Gastrocnemius medialis (tissue), 4 donors: ENCODE measurements at places on chromosomes 3 and 15. TPM values are rescaled to one million over a fixed set of nuclear protein-coding genes. Genes with fewer than 3 reads are reported as not detected.

DNA sequence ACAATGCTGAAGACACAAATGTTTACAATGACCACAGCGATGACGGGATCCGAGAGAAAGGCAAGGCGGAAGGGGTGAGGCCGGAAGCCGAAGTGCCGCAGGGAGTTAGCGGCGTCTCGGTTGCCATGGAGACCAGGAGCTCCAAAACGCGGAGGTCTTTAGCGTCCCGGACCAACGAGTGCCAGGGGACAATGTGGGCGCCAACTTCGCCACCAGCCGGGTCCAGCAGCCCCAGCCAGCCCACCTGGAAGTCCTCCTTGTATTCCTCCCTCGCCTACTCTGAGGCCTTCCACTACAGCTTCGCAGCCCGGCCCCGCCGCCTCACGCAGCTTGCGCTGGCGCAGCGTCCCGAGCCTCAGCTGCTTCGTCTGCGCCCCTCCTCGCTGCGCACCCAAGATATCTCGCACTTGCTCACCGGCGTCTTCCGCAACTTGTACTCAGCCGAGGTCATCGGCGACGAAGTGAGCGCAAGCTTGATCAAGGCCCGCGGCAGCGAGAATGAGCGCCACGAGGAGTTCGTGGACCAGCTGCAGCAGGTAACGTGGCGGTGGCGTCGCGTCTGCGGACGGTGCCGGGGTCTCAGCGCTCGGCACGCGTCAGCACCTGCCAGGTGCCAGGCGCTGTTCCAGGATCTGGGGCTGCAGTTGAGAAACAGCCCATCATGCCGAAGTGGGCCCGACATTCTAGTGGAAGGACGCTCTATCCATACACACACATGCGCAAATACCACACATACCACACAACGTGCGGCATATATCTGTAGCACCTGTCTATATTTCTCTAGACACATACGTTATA, at the start of gene DLEC1:
TSS of gene DLEC1 (plus strand) at position 108 of the 798 bp plus-strand sequence. CDS start at position 126, 18 bp downstream.
- peak; percentile 42 for DNase-seq
- H3K4me3 ChIP-seq = peak within 1 kb of the TSS; percentile 55
- peaks cover 12% of the 10 kb centered on the region for H3K4me1 ChIP-seq

Gene LRRC15
- total RNA-seq = not detected

Gene NEK10
- 12.8 TPM for total RNA-seq

GRCh38 chr3:176247191-176247590, 950.1 kb downstream of the TBL1XR1 start:
- H3K4me1 ChIP-seq = no peaks in the 10 kb centered on the region
- H3K27ac ChIP-seq = no peak overlapping the region
- DNase-seq = no peak

Gene SCAMP5
- total RNA-seq = not detected

DNA sequence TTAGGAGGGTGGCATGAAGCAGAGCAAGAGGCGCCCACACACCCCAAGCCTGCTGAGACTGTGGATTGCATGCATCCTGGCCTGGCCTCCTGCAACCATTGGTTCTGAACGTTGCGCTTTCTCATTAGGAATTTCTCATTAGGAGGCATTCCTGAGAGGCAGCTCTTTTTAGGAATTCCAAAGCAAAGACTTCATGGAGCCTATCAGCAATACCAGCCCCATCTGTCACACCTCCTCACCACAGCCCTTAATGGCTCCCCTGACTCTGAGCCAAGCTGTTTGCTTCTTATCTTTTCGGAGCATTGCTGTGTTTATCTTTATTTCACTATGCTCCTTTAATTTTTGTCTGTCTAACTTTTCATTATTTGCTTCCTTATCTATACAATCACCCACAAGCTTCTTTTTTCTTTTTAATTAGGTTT, 226.9 kb downstream of the CACNA2D3 start:
- no peak overlapping the region for H3K4me3 ChIP-seq
- DNase-seq = no peak
- no peaks in the 10 kb centered on the region for H3K36me3 ChIP-seq
- H3K27me3 ChIP-seq = no peaks in the 10 kb centered on the region

- H3K4me3 ChIP-seq = peak within 1 kb of the TSS; percentile 27
- no peak for DNase-seq
- H3K4me1 ChIP-seq = peaks cover 9% of the 10 kb centered on the region
Observed at GRCh38 chr3:52444860-52445793, at the start of gene SEMA3G. SEMA3G (minus strand) TSS chr3:52445103; CDS start chr3:52445027, 76 bp downstream.

- no peaks in the 10 kb centered on the region for H3K36me3 ChIP-seq
- no peaks in the 10 kb centered on the region for H3K27me3 ChIP-seq
Observed at GRCh38 chr3:83843716-83844115, 1115.1 kb upstream of the CADM2 start.

DNA sequence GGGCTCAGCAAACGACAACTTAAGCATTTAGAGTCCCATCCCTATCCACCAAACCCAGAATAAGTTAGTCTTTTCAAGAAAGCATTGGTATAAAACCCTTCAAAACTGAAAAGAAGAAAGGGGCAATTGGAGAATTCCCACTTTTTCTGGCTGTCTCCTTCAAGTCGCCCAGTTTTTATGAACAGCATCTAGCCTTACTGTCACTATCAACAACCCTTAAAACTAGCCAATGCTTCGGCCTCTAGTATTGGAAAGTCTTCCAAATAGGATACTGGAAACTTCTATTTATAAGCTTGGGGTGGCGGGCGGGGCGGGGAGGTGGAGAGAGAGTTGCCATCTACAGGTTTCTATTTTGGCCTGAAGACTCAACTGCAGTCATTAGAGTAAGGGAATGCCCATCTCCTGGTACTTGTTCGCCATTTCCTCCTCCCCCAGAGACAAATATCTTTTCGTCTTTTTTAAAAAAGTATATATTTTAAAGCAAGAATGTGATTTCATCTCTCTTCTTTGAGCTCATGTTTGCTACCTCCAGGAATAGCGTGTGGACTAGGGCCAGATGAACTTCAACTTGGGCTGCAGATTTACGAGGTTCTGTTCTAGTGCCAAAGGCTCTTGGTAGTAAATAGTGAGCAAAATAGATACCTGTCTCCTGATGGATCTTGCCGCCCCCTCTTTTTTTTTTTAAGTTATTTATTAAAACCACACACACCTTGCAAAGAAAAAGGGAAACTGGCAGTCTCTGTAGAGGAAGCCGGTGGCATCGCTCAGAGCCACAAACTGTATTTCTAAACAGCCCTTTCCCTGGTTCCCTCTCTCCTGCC, 2.7 kb downstream of the BCL6 start:
- no peaks in the 10 kb centered on the region for H3K27me3 ChIP-seq
- no peaks in the 10 kb centered on the region for H3K36me3 ChIP-seq
- H3K27ac ChIP-seq = peak overlapping the region; percentile 98
- peaks cover 10% of the 10 kb centered on the region for H3K4me1 ChIP-seq

GRCh38 chr3:129409541-129409940, 18.9 kb downstream of the EFCAB12 start:
- no peak overlapping the region for H3K4me3 ChIP-seq
- no peaks in the 10 kb centered on the region for H3K27me3 ChIP-seq
- H3K4me1 ChIP-seq = no peaks in the 10 kb centered on the region
- H3K27ac ChIP-seq = no peak overlapping the region
- H3K36me3 ChIP-seq = no peaks in the 10 kb centered on the region

Gene NANOGP8
- not detected for total RNA-seq

DNA sequence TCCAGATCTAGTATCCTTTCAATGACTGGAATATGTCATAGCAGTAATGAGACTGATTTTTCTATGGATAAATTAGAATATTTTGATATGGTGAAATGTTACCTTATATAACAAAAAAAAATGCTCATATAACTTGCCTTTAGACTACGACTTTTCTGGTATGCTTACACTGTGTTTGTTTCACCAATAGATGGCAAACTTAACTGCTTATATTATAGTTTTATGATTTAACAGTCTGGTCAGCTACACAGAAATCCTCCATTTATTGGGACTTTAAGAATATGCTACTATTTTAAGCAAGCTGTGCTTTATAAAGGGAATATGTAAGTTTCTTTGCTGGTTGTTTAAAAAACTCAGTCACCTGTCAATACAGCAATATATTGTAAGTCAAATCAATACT, 205.6 kb downstream of the VGLL3 start:
- no peak for DNase-seq
- H3K27ac ChIP-seq = no peak overlapping the region
- no peak overlapping the region for H3K4me3 ChIP-seq
- H3K4me1 ChIP-seq = no peaks in the 10 kb centered on the region
- no peaks in the 10 kb centered on the region for H3K36me3 ChIP-seq

DNA sequence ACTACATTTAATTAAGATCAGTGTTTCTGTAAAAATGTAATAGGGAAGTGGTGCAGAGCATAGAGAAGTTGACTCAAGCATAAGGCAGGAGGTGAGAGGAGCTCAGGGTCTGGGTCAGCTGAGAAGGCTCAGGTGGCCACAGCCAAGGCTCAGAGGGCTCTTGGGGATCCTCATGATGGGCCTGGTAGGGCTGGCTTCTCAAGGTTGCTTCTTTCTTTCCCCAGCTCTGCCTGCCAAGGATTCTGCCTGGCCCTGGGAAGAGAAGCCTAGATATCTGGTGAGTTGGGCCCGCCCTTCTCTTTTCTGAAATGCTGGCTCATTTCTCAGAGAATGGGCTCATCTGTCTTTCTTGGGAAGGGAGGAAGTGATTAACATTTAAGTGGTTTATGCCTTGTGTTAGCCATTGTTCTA, 6.5 kb downstream of the ZNF589 start:
- H3K4me3 ChIP-seq = no peak overlapping the region
- H3K4me1 ChIP-seq = peaks cover 5% of the 10 kb centered on the region
- no peak for DNase-seq
- no peaks in the 10 kb centered on the region for H3K27me3 ChIP-seq
- H3K27ac ChIP-seq = no peak overlapping the region

DNA sequence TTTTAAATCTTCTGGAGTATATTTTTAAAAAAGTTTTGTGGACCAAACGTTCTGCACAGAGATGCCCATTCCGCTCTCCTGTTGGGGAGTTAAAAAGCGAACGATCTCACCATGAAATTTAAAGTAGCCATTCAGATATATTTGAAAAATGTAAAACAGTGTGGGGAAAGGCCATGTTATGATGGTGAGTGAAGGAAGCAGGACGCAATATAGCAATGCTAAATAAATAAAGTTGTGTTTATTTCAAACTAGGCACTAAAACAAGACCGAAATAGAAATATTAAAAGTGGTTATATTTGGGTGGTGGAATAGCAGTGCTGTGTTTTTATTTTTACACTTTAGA, 327 bp upstream of the CCDC13 start:
- no peaks in the 10 kb centered on the region for H3K36me3 ChIP-seq
- peak overlapping the region; percentile 56 for H3K4me3 ChIP-seq
- H3K4me1 ChIP-seq = peaks cover 9% of the 10 kb centered on the region
- no peak for DNase-seq

- H3K4me3 ChIP-seq = no peak overlapping the region
- no peak for DNase-seq
- no peaks in the 10 kb centered on the region for H3K36me3 ChIP-seq
- H3K27me3 ChIP-seq = no peaks in the 10 kb centered on the region
Observed at GRCh38 chr3:34779092-34779491, 860.2 kb upstream of the ARPP21 start.

GRCh38 chr15:57994221-57995049, 71.1 kb downstream of the ALDH1A2 start:
- H3K27me3 ChIP-seq = no peaks in the 10 kb centered on the region
- no peaks in the 10 kb centered on the region for H3K4me1 ChIP-seq
- no peak overlapping the region for H3K4me3 ChIP-seq
- H3K36me3 ChIP-seq = no peaks in the 10 kb centered on the region

Gene MYL3
- 82.7 TPM for total RNA-seq

DNA sequence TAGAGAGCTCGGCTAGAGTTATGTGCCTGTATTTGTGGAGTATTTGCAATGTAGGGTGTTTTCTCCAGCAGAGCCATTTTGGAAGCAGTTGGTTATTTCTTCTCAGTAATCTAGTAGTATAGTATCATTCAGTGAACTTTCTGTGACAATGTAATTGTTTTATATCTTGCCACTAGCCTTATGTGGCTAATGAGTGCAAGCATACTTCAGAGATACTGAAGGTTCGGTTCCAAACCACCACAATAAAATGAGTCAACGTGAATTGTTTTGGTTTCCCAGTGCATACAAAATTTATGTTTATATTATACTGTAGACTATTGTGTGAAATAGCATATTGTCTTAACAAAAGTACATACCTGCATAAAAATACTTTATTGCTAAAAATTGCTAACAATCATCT, 286.9 kb upstream of the TBL1XR1 start:
- no peak overlapping the region for H3K4me3 ChIP-seq
- no peaks in the 10 kb centered on the region for H3K36me3 ChIP-seq
- no peak overlapping the region for H3K27ac ChIP-seq
- H3K27me3 ChIP-seq = no peaks in the 10 kb centered on the region
- no peaks in the 10 kb centered on the region for H3K4me1 ChIP-seq

DNA sequence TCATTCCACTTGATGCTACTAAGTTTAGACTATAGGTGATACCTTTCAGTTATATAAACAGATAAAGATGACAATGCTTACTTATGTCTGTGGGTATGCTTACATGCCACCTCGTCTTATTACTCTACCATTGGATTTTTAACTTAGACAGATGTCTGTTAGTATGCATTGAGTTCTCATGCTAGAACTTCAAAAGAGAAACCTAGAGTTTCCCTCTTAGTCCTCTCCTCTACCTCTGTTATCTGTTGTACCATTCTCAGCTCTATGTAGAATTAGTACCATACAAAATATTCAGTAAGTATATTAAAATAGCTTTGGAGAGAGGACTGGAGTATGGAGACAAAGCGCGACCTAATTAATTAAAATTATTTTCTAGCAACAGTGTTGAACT, 111.3 kb downstream of the BBX start:
- no peaks in the 10 kb centered on the region for H3K36me3 ChIP-seq
- no peak overlapping the region for H3K27ac ChIP-seq
- no peak for DNase-seq
- no peak overlapping the region for H3K4me3 ChIP-seq
- no peaks in the 10 kb centered on the region for H3K27me3 ChIP-seq
- H3K4me1 ChIP-seq = peaks cover 15% of the 10 kb centered on the region

GRCh38 chr3:138898301-138898700, 48.6 kb downstream of the FOXL2 start:
- DNase-seq = no peak
- H3K27me3 ChIP-seq = no peaks in the 10 kb centered on the region
- peaks cover 8% of the 10 kb centered on the region for H3K4me1 ChIP-seq
- H3K4me3 ChIP-seq = no peak overlapping the region
- H3K36me3 ChIP-seq = no peaks in the 10 kb centered on the region

GRCh38 chr3:66574091-66574490, 73.3 kb upstream of the LRIG1 start:
- no peak for DNase-seq
- H3K36me3 ChIP-seq = no peaks in the 10 kb centered on the region
- no peaks in the 10 kb centered on the region for H3K4me1 ChIP-seq
- no peaks in the 10 kb centered on the region for H3K27me3 ChIP-seq
- no peak overlapping the region for H3K27ac ChIP-seq

Gene NMNAT3
- 9.5 TPM for total RNA-seq

Gene ATP10A
- 0.56 TPM for total RNA-seq

DNA sequence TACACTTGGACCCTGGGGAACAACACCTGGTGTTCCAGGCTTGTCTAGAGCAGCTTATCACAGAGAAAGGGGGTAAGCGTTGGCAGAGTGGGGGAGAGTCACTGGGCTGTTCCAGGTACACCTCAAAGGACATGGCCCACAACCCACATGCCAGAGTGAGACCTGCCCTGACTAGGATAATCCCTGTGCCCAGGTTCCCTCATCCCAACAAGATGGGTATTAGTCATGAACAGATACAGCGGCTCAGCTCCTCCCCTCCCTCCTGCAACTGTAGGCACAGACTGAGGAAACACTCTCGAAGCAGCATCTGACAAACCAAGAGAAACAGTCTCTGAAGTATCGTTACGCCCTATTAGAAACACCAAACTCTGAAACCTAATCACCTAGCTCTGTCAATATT, 32.1 kb upstream of the RPS17 start:
- H3K27ac ChIP-seq = no peak overlapping the region
- H3K27me3 ChIP-seq = no peaks in the 10 kb centered on the region
- H3K4me1 ChIP-seq = no peaks in the 10 kb centered on the region
- H3K36me3 ChIP-seq = no peaks in the 10 kb centered on the region
- DNase-seq = no peak

Gene ZBTB20
- 86.5 TPM for total RNA-seq
